ENCODE measurements at places on chromosomes 3 and 15.
A peak's percentile ranks its signal among the peaks of the same experiment; 100 is the strongest.

GRCh38 chr3:189166321-189166720 lies 5.5 kb upstream of the TPRG1 start:
- no peak for DNase-seq

GRCh38 chr3:88863196-88863595 lies 244.2 kb upstream of the EPHA3 start:
- DNase-seq, result no peak

- peak; percentile 21 for DNase-seq
Observed at GRCh38 chr15:75578173-75578947, 755 bp downstream of the PTPN9 start.

GRCh38 chr3:10002951-10003350 lies 16.3 kb upstream of the EMC3 start:
- DNase-seq, result no peak

DNA sequence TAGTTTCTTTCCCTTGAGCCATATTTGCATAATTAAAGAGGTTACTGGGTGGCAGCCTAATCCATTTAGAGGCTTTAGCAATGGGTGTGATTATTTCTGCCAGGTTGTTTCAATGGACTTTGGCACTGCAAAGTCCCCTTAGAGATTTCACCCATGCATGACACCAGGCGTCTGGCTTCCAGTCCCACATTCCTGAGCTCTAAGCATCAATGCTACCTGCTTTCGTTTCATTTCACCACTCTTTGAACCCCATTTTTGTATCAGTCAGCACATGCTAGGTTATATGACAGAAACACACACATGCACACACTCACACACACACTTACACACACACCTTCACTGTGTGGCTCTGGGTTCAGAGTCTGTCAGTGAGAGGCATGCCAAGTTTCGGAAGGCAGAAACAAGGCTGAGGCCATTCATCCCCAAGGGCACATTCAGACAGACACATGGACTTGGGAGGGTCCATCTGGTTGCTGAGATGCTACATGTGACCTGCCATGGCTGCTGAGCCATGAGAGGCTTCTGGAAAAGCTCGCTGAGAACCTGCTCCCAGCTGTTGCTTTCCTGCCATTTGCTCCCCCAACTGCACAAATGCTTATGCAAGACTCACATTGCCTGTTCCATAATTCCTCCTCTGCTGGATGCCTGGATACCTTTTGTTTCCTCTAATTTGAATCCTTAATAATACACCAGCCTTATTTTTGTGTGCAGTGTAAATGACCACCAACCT lies 354.1 kb downstream of the GABRG3 start:
- no peak for DNase-seq

DNA sequence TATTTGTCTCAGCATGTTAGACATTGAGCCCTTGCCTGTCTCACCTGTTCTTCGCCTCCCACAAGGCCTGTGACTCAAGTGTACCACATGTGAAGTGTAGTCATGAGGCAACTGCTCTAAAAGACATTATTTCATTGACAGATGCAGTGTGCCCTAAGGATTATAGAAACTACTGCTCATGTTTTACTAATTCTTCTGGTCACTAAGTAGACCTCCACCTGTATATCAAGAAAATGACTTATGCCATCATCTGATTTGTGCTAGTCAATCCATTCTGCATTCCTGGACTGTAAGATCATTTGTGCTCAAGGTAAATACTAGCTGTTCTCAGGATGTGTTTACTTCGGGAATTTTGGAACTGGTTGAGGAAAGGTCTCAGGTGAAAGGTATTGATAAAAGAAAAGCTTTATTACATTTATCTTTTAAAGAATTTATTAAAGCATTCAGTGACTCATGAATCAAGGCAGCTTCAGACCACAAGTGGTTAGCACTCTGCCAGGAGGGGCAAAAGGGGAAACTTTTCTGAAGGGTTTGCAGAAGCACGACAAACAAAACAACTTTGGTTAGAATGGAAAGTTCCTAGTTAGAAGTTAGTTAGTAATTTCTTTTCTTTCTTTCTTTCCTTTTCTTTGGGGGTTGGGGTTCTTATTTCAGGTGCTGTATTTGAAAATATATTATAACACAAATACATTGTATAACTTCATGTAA lies 465.3 kb upstream of the CBLB start:
- DNase-seq, result peak; percentile 46

DNA sequence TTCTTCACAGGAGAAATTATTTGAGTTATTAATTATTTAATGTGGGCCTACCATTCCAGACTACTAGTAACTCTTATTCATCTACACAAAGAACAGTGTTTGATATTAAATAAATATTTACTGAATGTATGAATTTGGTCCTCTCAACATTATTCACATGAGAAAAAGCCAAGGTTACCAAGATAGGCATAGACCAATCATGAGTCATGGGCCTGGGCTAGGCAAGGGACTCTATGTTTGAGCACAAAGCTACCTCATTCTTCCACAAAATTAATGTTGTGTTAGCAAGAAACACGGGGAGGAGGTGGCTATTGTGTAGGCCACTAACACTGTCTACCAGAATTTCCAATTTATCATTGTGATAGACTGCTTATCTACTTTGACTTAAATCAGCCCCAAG lies 115.7 kb downstream of the SERPINI1 start:
- DNase-seq, result no peak

DNA sequence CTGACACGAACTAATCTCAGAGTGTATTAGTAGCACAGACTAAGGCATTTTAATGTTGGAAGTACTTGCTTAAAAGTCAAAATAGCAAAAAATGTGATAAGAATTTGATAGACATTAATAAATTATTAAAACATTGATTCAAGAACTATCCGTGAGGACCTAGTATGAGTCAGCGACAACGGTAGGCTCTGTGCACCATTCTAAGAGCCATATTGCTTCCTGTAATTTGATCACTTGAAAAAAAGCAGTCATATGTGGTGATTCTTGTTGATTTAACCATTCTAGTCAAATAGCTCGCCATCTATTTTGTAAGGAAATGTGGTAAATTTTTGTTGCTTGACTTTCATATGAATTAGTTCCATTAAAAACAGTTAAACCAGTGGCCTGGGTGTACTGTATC lies 534.9 kb upstream of the ARRDC4 start:
- no peak for DNase-seq

- no peak for DNase-seq
Observed at GRCh38 chr3:189685291-189685690, 54.1 kb downstream of the TP63 start.

- no peak for DNase-seq
Observed at GRCh38 chr15:25605151-25605550, 166.3 kb upstream of the UBE3A start.

GRCh38 chr15:58797505-58797904 lies 26.4 kb downstream of the MINDY2 start:
- no peak for DNase-seq

DNA sequence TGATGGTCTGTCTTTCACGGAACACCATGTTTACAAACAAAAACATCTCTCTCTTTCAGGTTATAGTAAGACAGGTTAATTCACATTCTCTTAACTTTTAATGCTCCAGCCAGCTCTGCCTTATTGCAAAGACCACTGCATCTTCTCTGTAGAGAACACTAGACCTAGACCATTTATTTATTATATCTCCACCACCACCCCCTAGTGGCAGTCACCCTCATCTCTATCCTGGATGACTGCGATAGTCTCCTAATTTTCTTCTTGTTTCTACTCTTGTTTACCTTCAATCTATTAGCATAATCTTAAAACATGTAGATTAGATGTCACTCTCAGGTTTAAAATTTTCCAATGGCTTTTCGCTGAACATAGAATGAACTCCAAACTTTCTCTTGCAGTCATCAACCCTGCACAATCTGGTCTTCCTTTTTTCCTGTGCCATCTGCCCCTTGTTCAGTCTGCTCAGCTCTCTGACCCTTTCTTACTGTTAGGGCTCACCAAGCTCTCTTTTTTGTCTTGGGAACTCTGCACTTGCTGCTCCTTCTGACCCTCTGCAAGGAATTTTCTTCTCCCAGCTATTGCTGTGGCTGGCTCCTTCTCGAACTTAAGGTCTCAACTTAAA lies 155.6 kb downstream of the SQOR start:
- peak; percentile 1 for DNase-seq

DNA sequence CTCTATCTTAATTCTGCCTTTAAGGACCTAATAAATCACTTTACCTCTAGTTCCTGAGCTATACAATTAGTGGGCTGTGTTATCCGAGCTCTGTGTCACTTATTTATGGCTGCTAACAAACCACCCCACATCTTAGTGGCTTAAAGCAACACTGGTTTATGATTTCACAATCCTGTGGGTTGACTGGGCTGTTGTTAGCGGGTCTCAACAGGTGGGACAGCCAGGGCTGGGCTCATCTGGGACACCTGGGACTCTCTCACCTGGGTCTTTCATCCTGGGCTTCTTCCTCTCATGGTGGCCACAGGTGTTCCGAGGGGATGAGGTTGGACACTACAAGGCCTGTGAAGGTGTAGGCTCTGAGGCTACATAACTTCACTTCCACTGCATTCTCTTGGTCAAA lies 35.8 kb upstream of the CHST2 start:
- no peak for DNase-seq

GRCh38 chr15:27679731-27680471 lies 419.2 kb downstream of the OCA2 start:
- no peak for DNase-seq

DNA sequence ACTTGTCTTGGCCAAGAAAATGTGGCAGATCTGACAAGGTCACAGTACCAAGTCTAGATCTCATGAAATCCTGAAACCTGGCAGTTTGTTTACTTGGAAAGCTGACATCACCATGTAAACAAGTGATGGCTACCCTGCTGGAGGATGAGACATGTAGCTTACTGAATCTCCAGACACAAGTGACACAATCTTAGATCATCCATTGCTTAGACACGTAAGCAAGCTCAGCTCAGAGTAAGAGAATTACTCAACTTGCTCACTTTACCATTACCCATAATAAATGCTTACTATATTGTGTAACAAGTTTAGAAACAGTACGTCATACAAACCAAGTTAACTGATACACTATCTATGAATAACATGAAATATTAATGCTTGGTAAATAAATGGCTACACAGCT lies 263.8 kb downstream of the TBC1D5 start:
- no peak for DNase-seq

DNA sequence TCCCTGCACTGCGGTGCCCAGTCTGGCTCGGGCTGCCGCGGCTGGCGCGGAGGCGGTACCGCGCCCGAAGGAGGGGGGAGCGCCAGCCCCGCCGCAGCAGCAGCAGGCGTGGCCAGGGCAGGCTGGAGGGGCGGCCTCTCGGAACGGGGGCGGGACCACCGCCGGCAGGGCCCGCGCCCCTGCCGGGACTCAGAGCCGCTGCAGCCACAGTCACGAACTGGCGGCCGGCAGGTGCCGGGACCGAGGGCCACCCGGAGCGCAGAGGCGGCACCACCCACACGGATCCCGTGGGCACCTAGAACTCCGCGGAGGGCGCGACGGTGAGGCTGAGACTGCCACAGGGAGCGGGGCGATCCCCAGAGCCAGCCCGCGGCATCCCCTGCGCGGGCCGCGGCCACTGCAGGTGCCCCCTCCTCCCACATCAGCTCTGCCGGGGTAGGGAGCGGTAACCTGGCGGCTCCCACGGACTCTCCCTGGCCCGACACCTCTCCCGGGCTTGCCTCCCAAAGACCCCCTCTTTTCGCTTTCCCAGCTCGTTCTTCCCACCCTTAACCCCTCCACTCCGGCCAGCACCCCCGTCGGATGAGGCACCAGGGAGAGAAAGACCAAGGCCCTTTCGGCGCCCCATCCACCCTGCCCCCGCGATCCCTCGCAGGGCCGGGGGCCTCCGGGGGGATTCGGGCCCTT lies at the start of gene VWA5B2:
VWA5B2 (plus strand) TSS at position 192 of the 687 bp plus-strand sequence. CDS start 944 bp downstream, outside the sequence.
- peak; percentile 71 for DNase-seq

DNA sequence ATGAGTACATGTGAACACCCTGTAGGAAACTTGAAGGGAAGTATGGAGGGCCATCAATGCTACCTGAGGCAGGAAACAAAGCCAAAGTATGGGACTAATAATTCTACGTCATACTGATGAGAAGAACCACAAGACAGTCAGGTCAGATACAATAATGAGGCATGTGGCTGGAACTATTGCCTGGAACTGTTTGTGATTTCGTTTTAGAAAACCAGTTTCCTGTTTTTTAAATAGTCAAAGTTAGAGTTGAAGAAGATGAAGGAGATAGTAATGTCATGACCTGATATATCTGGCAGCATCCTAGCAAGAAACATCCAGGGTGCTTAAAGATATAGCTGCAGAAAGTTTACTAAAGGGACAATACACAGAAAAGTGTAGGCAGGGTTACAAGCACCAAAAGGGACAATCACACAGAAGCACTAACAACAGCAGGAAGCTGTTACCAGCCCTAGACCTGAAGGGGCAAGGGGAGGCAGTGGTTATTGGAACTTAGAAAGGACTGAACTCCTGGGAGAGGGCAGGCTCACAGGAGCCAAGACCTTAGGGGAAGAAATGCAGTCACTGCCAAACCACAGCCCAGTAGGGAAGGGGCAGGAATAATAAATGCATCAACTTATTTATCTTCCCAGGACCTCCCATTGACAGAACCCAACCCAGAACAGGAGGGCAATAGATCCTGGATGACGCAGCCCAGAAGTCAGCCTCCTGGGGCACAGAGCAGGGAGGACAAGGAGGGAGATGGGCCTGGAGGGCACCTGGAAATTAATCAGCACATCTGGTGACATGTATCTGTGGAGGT lies 302.1 kb upstream of the STT3B start:
- no peak for DNase-seq

GRCh38 chr3:100563228-100563627 lies 46.2 kb upstream of the ADGRG7 start:
- no peak for DNase-seq

DNA sequence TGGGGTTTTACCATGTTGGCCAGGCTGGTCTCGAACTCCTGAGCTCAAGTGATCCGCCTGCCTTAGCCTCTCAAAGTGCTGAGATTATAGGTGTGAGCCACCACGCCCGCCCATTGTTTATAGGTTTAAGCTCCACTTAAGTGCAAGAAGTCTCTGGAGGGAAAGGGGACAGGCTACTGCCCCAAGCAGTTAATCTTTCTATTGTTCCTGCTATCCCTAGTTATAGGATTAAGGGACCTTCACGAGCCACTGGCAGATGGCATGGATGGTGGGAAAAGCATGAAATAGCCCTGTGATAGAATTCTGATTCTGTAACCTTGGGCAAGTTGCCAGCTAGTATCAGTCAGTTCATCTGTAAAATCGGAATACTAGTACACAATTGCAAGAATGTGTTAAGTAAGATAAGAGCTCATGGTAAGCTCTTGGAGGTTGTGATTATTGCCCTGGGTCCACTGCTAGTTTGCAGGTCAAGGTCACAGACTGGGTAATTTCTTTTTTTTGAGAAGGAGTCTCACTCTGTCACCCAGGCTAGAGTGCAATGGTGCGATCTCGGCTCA lies 5.3 kb upstream of the RBPMS2 start:
- no peak for DNase-seq

- no peak for DNase-seq
Observed at GRCh38 chr3:180011927-180012326, 24.8 kb downstream of the PEX5L start.

- DNase-seq, result no peak
Observed at GRCh38 chr15:39998511-39999077, 40.4 kb downstream of the SRP14 start.

DNA sequence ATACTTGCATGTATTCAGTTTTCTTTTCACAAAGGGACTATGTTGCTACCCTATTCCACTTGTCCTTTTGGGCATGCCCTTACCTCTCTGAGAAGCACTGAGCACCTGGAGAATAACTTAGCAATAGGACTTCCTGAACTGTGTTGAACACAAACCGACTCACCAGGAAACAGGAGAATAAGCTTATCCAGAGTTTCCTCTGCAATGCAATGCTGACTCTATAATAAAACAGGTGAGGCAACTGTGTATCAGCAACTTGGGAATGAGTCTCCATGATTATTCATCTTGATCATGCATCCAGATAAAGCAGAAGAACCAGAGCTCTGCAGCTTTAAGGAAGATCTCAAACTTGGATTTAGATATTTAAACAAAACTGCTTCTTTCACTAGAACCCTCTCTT lies 806.5 kb downstream of the IGSF11 start:
- no peak for DNase-seq
